Fibroblast of pulmonary artery (primary cell): ENCODE measurements at places on chromosomes 5 and 9.

GRCh38 chr9:70110194-70111041 lies 66.8 kb downstream of the MAMDC2 start:
- no peak for DNase-seq

DNA sequence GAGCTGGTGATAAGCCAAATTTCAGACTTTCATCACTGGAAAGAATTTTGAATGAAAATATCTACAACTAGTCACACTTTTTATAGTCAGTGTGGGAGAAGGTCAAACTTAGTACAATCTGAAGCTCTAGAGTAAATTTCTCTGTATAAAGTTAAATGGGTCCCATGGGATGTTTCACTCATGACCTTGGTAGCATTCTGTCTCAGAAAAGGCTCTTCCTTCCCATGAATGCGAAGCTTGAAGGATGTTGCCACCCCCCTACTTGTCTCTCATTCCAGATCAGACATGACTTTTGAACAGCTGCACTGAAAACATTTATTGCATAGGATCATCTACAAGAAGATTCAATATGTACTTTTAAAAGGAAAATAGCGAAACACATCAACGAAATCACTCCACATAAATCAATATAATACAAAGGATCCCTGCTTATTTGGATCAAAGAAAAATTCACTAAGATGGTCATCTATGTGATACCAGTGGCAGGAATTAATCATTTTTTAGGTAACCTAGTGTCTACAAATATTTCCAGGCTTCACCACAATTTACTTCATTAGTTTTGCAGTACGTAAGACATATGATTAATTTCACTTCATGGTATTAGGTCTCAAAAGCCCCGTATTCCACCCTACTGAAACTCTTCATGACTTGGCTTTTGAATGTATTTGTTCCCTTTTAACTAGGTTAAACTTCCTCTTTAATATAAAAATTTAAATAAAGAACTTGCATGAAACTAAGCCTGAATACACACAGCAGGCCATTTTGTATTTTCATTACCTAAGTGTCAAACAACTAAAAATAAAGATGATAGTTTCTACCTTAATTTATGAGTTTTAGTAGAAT lies 4.4 kb downstream of the ST8SIA4 start:
- no peak for DNase-seq

DNA sequence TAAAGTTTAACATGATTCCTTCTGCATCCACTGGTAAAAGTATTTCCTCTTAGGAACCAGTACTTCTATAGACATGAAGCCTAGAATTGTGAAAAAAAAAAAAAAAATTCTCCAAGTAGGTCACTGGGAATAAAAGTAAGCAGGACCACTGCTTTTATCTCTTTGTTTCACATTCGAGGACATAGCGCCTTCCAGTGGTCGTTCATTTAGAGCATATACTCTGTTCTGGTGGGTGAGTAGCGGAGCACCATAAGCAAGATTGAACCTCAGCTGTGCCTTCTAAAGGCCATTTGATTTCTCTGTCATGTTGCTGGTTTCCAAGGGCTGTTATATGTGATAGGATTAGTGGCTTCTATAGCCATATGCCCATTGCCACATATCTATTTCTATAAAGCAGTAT lies 393.1 kb downstream of the TMEM232 start:
- DNase-seq: no peak

DNA sequence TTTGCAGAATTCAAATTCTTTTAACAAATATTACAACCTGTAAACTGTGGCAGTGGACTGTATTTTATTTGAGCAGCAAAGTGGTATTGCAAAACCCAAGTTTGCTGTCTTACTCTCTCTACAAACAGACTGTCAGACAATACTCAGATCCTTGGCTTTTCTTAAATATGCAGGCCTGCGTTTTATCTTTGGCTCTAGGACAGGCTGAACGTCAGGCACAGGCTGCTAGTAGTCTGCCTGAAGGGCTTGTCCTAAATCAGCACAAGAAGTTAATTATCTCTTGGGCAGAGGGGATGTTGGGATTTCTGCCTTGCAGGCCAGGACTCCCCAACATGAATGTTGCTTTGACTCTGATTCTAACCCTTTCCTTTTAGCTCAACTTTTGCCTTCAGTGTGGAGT lies 147.5 kb downstream of the SLIT3 start:
- DNase-seq: no peak

GRCh38 chr5:93078082-93079038 lies 502.7 kb downstream of the NR2F1-AS1 start:
- peak; percentile 96 for DNase-seq

DNA sequence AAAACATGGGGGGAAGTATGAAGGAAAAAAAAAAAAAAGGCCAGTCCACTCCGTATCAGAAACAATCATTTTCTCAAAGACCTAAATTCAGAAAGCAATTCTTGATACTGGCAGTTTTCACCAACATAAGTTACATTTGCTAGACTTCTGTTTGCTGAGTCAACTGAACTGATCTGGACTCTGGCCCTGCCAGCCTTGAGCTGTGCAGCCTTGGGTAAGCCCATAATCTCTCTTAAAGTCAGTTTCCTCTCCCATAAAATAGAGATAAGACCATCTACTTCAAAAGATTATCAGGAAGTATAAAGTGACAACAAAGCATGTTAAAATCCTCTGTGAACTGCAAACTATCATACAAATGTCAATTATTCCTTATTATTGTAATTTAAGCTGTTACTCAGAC lies 106.8 kb downstream of the MAPKAP1 start:
- peak; percentile 2 for DNase-seq

DNA sequence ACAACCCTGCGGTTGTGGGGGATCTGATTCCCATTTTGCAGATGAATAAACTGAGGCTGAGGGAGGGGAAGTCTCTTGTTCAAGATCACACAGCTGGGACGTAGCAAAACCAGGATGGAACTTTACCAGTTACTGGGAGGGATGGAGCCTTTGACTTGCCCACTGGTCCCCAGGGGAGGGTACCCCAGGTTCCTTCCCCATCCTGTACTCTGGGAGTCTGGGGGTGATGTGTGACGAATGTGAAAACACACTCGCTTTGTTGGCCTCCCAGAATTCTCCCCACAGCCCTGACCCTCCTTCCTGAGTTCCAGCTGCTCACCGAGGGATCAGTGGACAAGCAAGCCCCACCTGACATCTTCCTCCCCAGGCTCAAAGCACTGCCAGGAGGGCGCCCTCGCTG lies 135.1 kb downstream of the NSG2 start:
- no peak for DNase-seq

GRCh38 chr5:172715421-172715780 lies 55.6 kb downstream of the DUSP1 start:
- DNase-seq: no peak

- peak; percentile 48 for DNase-seq
Measured at GRCh38 chr9:97900103-97900737, 22.1 kb downstream of the TRMO start.

DNA sequence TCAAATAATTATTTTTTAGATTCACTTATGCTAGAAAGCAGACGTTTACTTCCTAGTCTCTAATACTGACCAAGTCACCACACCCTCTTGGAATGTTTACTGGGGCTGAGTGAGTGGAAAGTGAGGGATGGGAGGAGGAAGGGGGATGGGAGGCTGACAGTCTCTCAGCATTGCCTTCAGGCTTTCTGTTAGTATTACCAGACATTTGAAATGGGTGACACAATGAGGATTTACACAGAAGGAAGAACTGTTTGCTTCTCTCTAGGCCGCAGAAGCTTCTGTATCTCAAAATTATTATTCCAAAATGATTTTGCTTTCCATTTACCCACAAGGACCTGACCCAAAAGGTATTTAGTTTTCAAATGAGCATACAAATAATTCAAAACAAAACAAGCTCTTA lies 232.8 kb upstream of the ZNF608 start:
- DNase-seq: no peak

GRCh38 chr9:93346231-93347112 lies 105.0 kb upstream of the FAM120A start:
- no peak for DNase-seq

- DNase-seq: peak; percentile 69
Measured at GRCh38 chr5:16740811-16741392, 124.1 kb upstream of the RETREG1 start.

DNA sequence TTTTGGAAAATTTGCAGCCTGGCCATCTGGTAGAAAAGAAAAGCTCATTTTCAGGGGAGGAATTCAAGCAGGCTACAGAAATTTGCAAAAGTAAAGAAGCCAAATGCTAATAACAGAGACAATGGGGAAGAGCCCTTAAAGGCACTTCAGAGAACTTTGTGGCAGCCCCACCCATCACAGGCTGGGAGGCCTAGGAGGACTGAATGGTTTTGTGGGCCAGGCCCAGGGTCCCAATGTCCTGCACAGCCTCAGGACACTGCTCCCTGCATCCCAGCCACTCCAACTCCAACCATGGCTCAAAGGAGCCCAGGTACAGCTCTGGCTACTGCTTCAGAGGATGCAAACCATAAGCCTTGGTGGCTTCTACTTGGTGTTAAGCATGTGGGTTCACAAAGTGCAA lies 44.3 kb downstream of the PTPDC1 start:
- no peak for DNase-seq

DNA sequence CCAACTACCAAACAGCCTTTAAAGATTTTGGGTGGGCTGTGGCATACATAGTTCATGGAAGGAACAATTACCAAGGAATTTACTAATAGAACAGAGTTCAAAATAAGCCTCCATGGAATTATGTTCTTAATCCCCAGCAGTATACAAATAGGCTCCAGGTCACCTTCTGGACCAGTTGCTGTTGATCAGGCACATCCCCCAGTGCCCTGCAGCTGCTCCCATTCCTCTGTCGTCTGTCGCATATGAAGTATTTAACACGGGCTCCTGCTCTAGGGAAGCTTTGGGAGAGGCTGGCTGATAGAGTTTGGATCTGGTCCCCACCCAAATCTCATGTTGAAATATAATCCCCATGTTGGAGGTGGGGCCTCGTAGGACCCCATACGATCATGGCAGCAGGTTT lies 17.8 kb downstream of the SHC3 start:
- DNase-seq: no peak

DNA sequence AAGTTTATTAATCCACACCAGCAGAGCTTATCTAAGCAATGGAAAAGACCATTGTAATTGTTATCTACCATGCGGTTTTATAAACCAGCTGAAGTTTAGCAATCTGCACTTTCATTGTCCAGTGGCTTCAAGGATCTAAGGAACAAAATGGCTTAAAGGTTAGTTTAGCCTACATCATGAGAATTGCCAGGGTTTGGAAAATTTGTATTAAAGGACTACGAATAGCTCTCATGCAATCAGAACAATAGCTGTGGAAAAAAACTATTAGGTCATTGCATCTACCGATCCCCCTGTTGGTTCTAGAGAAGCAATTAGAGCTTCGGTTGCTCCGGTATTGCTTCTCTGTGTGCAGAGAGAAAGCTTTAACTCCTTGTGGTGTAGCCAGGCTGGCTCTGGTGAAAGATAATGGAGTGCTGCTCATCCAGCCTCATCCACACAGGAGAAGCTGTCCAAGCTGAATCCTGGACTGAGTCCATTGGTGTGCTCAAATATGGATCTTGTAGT lies 86.3 kb upstream of the SLC12A2 start:
- peak; percentile 83 for DNase-seq

- no peak for DNase-seq
Measured at GRCh38 chr5:115577741-115578140, 24.5 kb downstream of the TICAM2 start.

GRCh38 chr9:36025746-36026145 lies 11.0 kb upstream of the RECK start:
- no peak for DNase-seq

DNA sequence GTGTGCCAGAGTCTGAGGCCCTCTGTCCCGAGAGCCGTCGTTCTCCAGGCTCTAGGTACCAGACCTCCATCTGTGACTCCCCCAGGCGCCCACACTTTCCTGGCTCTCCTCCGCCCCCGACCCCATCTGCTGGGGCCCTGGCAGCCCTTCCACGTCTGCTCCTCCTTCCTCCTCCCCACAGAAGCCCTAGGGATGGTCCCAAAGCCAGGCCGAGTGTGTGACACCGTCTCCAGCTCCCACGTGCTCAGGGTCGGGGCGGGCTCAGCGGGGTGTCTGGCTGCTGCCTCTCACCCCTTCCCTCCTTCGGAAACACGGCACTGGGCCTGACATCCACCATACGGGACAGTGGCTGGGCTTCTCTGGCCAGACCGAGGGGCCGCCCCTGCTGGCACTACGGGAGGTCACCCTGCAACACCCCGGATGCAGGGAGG lies 20.5 kb upstream of the SLC6A19 start:
- DNase-seq: no peak

DNA sequence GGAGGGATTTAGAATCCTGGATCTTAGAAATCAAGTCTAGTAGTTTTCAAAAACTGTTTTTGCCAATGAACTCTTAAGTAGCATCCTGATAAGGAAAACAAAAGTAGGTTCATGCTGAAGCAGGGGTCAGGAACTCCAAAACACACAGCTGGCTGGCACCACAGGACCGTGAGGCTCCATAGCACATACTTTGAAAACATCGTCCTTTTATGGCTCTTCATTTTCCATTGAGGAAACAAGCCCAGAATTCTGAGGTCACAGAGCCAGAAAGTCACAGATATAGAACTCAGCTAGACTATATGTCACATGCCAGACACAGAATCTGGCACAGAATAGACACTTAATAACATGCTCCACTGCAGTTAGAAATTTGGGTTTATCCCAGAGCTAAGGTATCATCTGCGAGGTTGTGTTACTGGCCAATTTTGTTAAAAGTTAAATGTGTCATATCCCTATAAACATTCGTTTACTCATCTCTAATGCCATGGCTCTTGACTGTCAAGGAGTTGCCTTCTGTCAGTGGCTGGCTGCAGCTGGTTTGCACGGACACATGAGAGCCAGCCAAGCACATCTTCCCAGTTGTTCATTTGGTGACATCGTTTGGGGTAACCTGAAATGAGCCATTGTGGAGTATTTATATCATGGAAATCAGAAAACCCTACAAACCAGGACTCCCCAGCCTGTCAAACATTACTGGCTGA lies 58.8 kb downstream of the FAM78A start:
- DNase-seq: no peak

GRCh38 chr5:100448111-100448528 lies 87.1 kb upstream of the FAM174A start:
- DNase-seq: no peak

GRCh38 chr5:160956051-160956450 lies 104.0 kb upstream of the ATP10B start:
- no peak for DNase-seq

DNA sequence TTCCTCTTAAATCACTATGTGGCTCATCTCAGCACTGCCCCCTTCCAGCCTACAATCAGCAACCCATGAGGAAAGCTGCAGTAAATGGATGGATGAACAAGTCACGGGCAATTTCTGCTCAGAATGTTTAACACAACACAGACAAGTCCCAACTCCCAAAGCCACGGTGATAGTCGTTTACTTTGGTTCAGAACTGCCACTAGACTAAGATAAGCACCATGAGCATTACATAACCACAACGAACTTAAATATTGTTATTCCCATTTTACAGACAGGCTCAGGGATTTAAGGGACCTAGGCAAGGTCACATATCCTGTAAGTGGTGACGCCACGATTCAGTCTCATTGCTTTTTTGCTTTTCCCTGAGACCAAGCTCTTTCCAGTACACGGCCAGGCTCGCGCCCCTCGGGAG lies 2.0 kb upstream of the SMIM27 start:
- DNase-seq: peak; percentile 45

- no peak for DNase-seq
Measured at GRCh38 chr9:1366276-1366675, 316.1 kb downstream of the DMRT2 start.

GRCh38 chr5:44565902-44566301 lies 176.7 kb upstream of the FGF10 start:
- DNase-seq: no peak

- no peak for DNase-seq
Measured at GRCh38 chr9:89350988-89351557, 32.8 kb downstream of the SECISBP2 start.
